Activated CD4-positive, alpha-beta T cell treated with anti-CD3 and anti-CD28 coated beads for 24 hours (primary cell): ENCODE measurements at places on chromosomes 16 and 17.

DNA sequence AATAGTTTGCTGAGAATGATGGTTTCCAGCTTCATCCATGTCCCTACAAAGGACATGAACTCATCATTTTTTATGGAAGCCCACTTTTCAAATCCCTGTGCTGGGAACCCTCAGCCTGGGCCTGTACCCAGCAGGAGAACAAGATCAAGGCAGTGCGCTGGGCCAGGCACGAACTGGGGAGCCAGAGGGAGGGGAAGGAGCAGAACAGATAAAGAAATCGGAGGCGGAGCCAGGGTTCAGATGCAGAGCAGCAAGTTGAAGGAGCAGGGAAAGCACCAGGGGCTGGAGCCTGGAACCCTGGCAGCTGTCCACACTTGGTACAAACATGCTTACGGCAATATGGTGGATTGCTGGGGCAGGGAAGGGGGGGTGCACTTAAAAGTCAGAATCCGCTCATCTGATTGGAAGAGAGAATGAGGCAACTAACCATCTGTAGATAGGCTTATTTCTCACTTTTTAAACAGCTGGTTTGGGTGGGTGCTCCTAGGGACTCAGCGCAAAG, 107.5 kb downstream of the NOG start:
- DNase-seq: no peak

DNA sequence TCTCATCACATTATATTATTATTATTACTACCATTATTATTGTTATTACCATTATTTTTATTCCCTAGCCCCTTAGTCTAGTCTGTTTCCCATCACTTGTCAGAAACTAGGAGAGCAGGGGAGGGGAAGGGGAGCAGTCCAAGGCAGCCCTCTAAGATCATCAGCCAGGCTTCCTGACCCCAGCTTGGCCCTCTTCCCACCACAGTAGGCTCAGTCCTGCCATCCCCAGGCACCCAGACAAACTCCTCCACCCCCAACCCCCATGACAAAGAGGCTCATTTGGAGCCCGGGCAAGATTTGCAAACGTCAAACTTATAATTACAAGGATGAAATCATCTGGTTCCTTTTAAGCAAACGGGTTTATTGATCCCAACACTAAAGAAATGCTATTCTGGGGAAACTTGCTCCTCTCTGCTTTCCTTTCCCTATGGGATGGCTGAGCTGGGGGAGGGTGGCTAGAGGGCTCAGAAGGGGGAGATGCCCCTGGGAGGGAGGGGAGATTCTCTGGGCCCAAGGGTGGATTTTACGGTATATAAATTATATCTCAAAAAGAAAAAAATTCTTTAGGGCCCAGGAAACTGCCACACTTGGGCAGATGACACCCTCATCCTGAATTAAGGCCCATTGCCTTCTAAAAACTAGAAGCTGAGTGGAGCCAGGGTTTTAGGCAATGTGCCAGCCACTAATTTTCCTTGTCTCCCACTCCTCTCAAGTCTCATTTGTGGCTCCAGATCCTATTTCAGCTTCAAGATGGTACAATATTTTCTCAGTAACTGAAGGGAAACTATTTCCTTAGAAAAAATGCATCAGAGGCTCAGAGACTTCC, 4.4 kb upstream of the CBFB start:
- no peak for DNase-seq

GRCh38 chr16:87295661-87296531, 21.3 kb downstream of the C16orf95 start:
- DNase-seq: no peak

- DNase-seq: no peak
These were observed 6.3 kb downstream of the C17orf50 start for GRCh38 chr17:35766903-35767510.
